ENCODE measurements at places on chromosomes 6 and 20.

DNA sequence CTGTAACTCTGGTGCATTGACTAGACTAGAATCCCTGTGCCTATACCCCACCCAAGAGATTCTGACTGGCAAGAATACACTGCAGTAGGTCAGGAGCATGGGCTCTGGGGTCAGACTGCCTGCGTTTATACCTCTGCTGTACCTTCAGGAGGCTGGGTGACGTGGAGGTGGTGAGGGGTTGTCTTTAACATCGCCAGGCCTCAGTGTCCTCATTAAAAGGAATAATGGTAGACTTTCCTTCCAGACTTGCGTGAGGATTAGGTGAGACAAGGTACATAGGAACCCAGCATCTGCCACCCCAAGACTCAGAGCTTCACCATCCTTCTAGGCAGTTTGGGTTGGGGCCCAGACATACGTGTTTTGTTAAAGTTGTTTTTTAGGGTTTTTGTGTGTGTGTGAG is 44.3 kb downstream of the TM9SF4 start:
- no peak for DNase-seq

DNA sequence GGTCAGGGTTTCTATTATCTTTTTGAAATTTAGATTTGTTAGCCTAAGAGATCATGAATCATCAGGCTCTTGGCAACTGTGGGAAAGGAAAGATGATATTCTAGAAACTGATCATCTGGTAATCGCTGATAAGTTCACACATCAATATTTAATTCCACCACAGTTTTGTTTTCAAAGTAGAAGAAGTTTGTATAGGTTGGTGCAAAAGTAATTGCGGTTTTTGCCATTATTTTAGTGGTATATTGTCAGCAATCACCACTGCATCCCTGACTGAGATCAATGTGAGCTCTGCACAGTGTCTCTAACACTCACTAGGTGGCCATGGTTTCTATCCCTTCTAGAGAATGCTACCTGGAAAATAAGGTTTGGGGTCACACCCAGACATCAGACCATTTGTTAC is 17.0 kb upstream of the PXDC1 start:
- DNase-seq = no peak

GRCh38 chr6:90440586-90441283 is 144.1 kb upstream of the BACH2 start:
- DNase-seq = no peak

DNA sequence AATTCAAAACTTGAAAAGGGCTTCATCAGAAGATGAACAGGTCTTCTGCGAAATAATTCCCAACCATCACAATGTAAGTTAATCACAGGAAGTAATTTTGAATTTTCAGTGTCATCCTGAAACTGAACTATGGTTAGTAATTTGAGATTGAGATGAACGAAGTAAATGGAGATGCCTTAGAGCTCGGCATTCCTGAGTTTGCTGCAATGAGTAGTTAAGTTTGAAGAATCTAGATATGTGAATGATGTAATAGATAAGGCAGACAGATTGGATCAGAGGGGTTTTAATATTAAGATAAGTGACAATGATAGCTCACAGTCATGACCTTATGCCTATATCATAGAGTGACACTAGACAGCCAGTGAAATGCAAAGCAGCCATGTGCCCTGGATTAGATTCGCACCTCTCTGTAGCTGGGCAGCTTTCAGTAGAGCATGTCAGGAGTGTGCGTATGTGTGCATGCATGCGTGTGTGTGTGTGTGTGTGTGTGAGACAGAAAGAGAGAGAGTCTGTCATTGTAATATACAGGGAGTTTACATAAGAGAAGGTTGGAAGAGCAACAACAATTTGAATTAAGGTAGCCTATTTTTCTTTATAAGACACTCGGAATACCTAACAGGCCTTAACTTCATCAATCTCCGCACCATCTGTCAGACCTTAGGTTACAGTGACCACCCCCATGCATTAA is 233.0 kb downstream of the GMPR start:
- no peak for DNase-seq

DNA sequence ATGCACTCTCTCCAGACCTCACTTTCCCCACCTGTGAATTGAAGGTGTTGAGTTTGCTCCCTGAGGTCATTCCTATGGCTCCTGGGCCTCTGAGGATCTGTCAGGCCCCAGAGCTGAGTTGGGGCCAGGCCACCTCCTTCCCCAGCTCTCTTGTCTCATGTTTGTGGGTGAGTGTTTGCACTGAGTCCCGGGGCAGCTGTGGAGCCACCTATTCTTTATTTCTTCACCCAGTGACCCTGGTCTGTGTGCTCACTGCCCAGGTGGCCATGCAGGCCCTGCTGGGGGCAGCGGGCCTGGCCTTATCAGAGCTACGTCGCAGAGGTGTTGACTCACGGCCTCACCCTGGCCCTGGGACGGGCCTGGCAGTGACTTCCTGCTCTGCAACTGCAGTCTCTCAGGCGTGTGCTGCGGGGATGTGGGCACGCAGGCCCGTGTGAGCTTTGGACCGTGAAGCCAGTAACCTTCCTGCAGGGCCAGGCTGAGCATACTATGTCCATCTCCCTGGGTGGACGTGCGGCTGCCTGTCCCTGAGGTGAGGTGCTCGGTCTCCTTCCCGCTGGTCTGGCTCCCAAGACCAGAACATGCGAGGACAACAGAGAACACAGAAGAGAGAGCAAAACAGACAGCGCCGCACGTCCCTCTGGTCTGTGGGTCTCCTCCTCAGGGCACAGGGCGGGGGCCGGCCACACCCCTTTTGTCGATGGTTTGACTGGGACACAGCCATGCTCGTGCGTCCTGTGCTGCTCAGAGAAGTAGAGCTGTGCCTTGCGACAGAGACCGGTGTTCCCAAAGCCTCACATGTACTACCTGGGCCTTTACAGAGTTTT is 12.1 kb downstream of the TMEM181 start:
- no peak for DNase-seq

DNA sequence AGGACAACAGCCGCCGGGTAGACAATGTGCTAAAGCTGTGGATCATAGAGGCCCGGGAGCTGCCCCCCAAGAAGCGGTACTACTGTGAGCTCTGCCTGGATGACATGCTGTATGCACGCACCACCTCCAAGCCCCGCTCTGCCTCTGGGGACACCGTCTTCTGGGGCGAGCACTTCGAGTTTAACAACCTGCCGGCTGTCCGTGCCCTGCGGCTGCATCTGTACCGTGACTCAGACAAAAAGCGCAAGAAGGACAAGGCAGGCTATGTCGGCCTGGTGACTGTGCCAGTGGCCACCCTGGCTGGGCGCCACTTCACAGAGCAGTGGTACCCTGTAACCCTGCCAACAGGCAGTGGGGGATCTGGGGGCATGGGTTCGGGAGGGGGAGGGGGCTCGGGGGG is 16.7 kb upstream of the ZBTB9 start:
- no peak for DNase-seq

DNA sequence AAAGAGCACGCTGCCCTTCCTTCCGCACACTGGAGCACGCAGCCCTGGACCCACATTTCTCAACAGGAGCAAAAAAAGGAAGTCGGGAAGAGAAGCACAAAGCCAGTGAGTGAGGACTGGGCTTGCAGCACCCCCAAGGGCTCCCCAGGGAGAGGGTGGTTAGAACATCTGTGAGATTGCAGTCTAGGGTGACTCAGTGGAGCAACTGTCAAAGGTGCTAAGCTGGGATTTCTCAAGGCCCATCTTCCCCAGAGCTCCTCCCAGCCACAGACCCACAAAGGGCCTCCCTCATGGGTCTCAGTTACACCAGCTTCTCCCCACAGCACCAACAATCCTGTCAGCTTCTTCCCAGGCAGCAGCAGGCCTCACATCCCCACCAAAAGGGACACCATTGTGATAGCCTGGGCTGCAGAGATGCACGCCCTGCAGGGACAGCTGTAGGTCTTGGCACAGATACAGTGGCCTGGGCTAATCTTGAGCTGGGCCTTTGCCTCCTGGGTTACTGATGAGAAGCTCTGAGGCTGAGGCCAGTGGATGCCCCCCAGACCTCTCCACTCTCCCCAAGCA is 39.6 kb upstream of the CD93 start:
- no peak for DNase-seq

Measured in HEK293T (cell line).